Frontal cortex (tissue), 4 donors: ENCODE measurements at places on chromosomes 3 and 15. TPM values are rescaled to one million over a fixed set of nuclear protein-coding genes. Genes with fewer than 3 reads are reported as not detected.

The CCR9 gene
- total RNA-seq, result 0.41 TPM

The GOLGA8S gene
- total RNA-seq, result not detected

The ADPGK gene
- 35.5 TPM for total RNA-seq

The COL6A5 gene
- total RNA-seq, result under 0.01 TPM

The IL5RA gene
- under 0.01 TPM for total RNA-seq

The INO80 gene
- total RNA-seq, result 35.5 TPM

The ADGRG7 gene
- total RNA-seq, result not detected

The PLCH1 gene
- total RNA-seq, result 19.2 TPM

The ARGFX gene
- total RNA-seq, result not detected

The ESYT3 gene
- 0.41 TPM for total RNA-seq

The CMTM8 gene
- total RNA-seq, result 0.41 TPM

The EPHB3 gene
- 5.7 TPM for total RNA-seq

The NPAP1 gene
- 0.41 TPM for total RNA-seq

The ISLR2 gene
- total RNA-seq, result 113 TPM

The SOX14 gene
- not detected for total RNA-seq

The CLEC3B gene
- 24.1 TPM for total RNA-seq

The SOX2 gene
- 70.1 TPM for total RNA-seq

The ZIC1 gene
- 20.0 TPM for total RNA-seq

The ITPKA gene
- total RNA-seq, result 1.6 TPM

The PLS1 gene
- total RNA-seq, result 2.4 TPM

The SMCO1 gene
- total RNA-seq, result not detected

The EOMES gene
- 6.9 TPM for total RNA-seq

The C3orf49 gene
- total RNA-seq, result not detected

The CHRFAM7A gene
- 2.0 TPM for total RNA-seq

The UBAP1L gene
- total RNA-seq, result 2.0 TPM

The NR1D2 gene
- total RNA-seq, result 39.5 TPM

The ACTC1 gene
- 0.41 TPM for total RNA-seq

The FGF7 gene
- total RNA-seq, result 0.41 TPM

The GOLGA8A gene
- total RNA-seq, result 23.6 TPM

The RBPMS2 gene
- under 0.01 TPM for total RNA-seq

The SLC12A8 gene
- total RNA-seq, result 2.4 TPM

The PRTG gene
- total RNA-seq, result 2.4 TPM

The PLSCR5 gene
- under 0.01 TPM for total RNA-seq

The GABRG3 gene
- 24.1 TPM for total RNA-seq

The USP4 gene
- 22.0 TPM for total RNA-seq

The GRAMD2A gene
- total RNA-seq, result 1.2 TPM

The CLDN11 gene
- total RNA-seq, result 13.9 TPM

The PODXL2 gene
- 182 TPM for total RNA-seq

The SLC12A6 gene
- 26.5 TPM for total RNA-seq

The B3GALNT1 gene
- total RNA-seq, result 152 TPM

The MOBP gene
- total RNA-seq, result 0.41 TPM

The WDR76 gene
- total RNA-seq, result 16.7 TPM

The KNG1 gene
- total RNA-seq, result not detected
